ENCODE measurements at places on chromosomes 5 and 9.
A peak's percentile ranks its signal among the peaks of the same experiment; 100 is the strongest.

- no peak for DNase-seq
Measured at GRCh38 chr9:77640741-77641580, 7.2 kb downstream of the GNA14 start.

DNA sequence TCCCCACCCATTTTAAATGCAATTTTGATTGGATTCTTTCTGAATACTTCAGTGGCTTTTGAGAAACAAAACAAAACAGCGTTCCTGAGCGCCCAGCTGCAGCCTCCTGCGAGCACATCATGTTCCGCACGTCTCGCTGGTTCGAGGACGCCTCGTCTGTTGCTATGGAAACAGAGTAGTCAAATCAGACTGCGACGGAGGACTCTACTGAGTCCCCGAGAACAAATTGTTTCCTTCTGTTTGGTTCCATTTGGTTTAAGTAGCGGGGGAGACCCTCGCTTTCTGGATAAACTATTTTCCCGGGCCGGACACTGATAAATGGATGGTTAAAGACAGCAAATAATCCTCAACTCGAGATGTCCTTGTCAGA is 69.0 kb downstream of the SLC28A3 start:
- DNase-seq: peak; percentile 52

GRCh38 chr9:26748449-26749058 is 144.0 kb downstream of the CAAP1 start:
- no peak for DNase-seq

GRCh38 chr5:85709728-85710127 is 908.0 kb upstream of the COX7C start:
- no peak for DNase-seq

DNA sequence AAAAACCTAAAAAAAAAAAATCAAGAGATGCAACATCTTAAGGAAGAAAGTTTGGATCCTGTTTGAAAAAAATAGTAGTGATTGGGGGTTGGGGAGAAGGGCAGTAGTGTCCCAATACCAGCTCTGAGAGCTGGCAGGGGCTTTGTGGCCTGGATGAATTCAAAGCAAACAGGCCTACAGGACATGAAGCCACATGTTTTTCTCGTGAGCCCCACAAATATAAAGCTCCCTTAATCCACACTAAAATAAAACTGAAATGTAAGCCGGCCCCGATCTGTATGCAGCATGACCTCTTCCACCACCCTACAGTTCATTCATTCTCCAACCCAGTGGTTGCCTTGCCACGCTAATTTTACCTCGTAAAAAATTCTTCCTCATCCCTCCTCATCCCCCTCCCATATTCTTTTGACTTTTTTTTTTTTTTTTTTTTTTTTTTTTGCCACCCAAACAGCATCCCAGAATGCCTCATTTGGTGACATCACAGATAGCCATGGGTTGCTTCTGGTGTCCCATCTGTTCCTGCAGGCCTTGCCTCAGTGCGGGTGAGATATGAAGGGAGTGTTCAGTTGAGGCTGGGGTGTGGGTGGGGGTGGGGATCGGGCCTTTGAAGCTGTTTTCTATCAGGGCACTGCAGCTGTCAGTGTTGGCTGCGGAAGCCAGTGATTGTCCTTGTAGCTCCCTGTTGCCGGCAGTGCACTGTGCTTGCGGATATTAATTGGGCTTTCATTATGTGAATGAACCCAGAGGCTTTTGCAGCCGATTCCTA is 81.6 kb upstream of the NFIB start:
- DNase-seq: no peak

DNA sequence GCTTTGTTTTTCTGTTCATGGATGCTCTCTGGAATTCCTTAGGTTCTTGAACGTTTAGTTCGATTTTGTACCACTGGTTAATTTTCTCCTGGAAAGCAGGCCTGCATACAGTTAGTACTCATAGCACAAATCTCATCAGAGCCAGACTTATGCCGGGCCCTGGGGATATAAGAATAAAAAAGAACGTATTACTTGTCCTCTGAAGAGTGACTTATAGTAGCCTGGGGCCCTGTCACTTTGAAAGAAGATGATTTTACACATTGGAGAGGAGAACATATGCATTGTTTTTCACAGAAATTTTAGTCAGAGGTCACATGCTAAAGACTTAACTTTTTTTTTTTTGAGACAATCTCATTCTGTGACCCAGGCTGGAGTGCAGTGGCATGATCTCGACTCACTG is 50.3 kb downstream of the ZNF462 start:
- DNase-seq: no peak

Data from natural killer cell (primary cell).